ENCODE measurements at places on chromosomes 16 and 17.

DNA sequence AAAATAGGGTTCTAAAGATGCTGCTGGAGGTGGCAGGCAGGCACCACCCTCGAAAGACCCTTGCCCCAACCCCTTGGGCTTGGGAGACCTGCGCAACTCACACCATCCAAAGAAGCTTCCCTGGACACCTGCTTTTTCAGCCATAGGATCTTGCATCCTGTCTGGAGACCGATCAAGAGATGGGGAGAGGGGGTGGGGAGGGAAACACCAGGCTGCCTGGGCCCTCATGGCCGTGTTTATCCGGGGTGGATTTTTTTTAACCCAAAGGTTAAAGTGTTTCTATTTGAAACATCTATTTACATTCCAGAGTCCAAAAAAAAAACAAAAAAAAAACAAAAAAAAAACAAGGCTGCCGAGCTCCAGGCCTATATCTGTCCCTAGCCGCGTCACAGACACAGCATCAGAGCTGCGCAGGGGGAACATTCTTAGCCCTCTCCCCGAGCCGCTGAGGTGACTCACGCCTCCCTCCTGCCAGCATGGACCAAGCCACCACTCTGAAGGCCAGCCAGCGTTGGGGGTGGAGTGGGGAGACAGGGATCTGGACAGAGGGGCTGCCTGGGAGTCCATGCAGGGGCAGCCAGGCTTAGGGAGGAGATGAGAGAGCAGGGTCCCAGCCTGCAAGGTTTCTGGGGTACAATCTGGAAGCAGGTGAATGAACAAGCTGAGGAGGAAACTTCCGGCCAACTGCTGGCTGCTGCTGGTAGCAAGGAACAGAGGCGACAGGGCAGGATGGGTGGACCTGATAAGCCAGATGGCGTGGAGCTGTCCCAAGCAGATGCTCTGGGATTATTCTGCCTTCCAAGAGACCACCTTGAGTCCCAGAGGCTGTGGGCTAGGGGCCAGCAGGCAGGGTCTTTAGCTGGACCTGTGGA, 14.8 kb downstream of the HDAC5 start:
- DNase-seq: no peak

- DNase-seq: no peak
These were observed 30.9 kb upstream of the SNN start for GRCh38 chr16:11637320-11637719.

DNA sequence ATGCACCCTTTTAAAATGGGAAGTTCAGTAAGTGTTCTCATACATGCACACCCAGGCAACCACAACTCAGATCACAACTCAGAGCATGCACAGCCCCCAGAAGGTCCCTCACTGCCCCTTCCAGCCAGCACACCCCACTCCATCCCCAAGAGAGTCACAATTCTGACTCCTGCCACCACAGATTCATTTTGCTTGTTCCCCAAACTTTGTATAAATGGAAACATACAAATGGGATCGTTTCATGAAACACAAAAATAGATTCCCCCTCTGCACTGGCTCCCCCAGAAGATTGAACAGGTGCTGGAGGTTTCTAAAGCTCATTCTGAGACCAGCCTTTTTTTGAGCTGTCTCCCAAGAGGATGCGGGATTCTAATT, 3.3 kb upstream of the TNFRSF13B start:
- no peak for DNase-seq

GRCh38 chr16:87443016-87443415, 49.8 kb downstream of the ZCCHC14 start:
- no peak for DNase-seq

Data from stimulated activated CD8-positive, alpha-beta memory T cell treated with anti-CD3 and anti-CD28 coated beads, Interleukin-12 subunit alpha, Interleukin-12 subunit beta, amount 100 ng/mL, for 4 hours (primary cell).